ENCODE measurements at places on chromosomes 12 and 14.

GRCh38 chr12:5899675-5900074, 45.4 kb downstream of the ANO2 start:
- DNase-seq, result no peak

DNA sequence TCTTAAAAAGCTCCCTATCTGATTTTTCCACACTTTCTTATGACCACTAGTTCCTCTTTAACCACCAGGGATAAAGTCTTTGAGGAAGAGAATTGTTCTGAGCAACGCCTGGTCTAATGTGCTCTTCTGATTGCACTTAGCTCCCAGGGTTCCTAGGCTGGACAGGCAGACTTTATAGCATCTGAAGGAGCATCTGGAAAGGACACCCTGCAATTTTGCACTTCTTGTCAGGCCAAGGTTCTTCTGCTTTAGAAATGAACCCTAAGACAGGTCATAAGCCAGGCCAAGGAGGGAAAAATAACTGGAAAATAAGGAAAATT, 126.3 kb downstream of the KTN1 start:
- no peak for DNase-seq

- DNase-seq, result no peak
Measured at GRCh38 chr12:47235258-47236040, 155.7 kb upstream of the AMIGO2 start.

DNA sequence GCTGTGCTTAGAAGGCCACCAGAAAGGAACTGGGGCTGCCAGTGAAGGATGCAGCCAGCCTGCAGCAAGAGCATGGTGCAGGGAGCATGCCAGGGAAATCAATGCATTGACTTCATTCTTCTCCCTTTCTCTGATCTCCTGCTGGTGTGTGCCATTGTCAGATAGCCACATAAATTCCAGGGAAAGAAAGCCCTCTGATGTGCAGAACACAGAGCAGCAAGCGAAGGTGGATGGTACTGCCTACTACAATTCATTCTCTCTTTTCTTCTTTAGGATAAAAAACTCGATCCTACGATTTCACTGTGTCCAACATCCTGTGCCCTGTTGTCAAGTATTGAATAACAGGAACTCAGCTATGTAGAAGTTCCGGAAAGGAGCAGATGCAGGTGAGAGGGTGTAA, 446.7 kb upstream of the TMEM132C start:
- DNase-seq, result no peak

DNA sequence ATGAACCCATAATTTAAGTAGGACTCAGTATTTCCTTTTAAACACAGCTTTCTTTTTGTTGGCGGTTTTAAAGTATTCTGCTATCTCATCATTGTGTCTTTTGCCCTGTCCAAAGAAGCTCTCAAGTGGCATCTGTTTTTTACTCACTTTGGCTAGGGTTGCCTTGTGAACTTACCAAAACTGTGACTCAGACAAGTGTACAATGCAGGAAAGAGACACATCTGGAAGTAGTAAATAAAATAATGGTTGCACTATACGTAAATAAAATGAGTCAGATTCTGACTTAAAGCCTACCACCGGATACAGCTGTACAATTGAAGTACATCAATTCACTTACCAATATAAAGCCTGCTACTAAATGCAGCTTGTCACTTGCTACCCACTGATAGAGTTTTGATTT, 619.2 kb upstream of the LRFN5 start:
- DNase-seq, result no peak

GRCh38 chr14:97411938-97412612, 614.9 kb downstream of the VRK1 start:
- no peak for DNase-seq

DNA sequence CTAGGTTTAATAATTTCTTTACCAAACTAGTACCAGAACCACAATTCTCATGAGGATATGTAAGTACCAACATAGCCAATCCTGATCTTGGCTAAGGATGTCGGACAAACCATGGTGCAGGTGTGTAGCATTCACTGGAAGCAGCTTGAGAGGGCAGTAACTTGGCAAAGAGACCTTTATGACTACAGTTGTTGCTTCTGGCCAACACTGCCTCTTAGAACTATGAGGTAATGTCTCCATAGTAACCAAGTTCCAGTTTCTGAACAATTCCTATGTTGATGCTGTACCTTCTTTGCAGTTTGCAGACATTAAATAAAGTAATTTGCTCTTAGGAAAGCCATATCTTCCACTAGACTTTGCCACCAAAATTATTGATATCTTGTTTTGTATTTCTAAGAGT, at the start of gene LMNTD1:
LMNTD1 (minus strand) TSS at position 186 of the 400 bp plus-strand sequence. CDS start 324 bp downstream, outside the sequence.
- no peak for DNase-seq
